ENCODE measurements at places on chromosomes 2 and 18. TPM values are rescaled to one million over a fixed set of nuclear protein-coding genes. Genes with fewer than 3 reads are reported as not detected.

The TMEM198 gene
- 0.77 TPM for total RNA-seq

The RNU2-63P gene
- total RNA-seq = 22.6 TPM

The ERFE gene
- 0.11 TPM for total RNA-seq

The SLC5A7 gene
- total RNA-seq = not detected

The AGFG1 gene
- 74.5 TPM for total RNA-seq
